NCI-H2081 (cell line): ENCODE measurements at places on chromosomes 1 and 21.

GRCh38 chr1:65503427-65503826, 83.0 kb downstream of the LEPR start:
- no peak for DNase-seq

- no peak for DNase-seq
Measured at GRCh38 chr21:37908691-37909090, 7.6 kb downstream of the KCNJ6 start.

DNA sequence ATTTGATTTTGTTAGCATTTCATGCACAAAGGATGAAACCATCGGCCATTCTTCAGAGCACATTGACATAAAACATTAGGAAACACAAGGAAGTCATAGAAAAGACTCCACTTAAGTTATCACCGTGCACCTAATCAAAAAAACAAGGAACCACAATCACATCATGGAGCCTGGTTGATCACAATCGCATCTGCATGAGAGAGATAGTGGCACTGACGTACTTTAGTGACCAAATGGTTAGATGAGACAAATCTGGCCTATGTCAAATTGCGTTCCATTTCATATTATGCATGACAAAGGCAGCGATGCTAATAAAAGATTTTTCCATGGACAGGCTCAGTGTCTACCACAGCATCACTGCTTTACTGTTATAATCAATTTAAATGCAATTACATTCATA, 571.8 kb upstream of the ADGRL2 start:
- DNase-seq: no peak

DNA sequence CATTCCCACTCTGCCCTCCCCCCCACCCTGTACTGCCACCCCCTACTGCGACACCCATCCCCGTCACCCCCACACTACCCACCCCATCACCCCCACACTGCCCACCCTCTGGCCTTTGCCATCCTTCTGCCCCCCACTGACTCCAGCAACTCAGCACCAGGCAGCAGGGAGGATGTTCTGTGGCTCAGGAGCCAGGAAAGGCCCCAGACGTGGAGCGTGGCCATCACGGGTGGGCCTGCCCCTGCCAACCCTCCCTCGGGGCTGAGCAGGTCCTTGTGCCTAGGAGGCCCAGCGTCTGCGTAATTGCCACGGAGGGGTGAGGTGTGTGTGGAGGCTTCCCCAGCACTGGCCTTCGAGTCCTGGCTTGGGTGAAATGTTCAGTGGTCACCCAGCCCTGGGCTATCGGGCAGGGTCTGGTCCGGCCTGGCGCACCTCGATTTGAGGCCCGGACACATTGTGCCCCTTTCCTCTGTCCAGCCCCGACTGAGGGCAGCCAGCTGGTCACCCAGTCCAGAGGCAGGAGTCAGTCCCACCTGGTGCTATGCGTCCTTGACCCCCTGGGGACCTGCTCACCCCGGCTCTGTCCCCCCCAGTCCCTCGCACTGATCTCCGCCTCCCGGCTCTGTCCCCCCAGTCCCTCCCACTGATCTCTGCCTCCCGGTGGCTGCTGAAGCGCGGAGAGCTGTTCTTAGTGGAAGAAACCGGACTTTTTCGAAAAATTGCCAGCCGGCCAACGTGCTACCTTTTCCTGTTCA, 23.0 kb downstream of the ARHGEF16 start:
- DNase-seq: no peak

GRCh38 chr1:78690516-78690915, 40.9 kb downstream of the IFI44 start:
- DNase-seq: no peak

GRCh38 chr1:190464690-190465089, 13.0 kb downstream of the BRINP3 start:
- no peak for DNase-seq

DNA sequence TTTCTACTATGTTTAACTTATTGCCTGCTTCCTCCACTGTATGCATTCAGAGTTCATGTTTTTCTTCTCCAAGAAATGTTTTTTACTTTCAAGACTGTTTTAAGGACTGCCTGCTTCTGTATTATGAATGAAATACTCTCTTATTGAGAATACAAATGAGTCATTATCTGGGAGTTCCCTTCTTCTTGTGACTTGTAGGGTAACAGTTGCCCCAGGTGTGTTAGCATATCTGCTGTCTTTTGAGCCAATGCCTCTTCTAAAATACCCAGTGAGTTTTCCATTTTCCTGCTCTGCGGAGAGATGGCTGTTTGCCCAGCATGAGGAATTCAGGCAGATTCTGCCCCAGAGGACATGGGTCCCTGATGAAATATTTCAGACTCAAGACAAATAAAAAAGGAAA, 34.1 kb upstream of the ST6GALNAC5 start:
- no peak for DNase-seq

GRCh38 chr1:107529511-107530149, 388.8 kb downstream of the NTNG1 start:
- DNase-seq: peak; percentile 27

GRCh38 chr1:41429641-41430035, 54.8 kb downstream of the EDN2 start:
- no peak for DNase-seq

- no peak for DNase-seq
Measured at GRCh38 chr1:238606896-238607295, 716.2 kb upstream of the ZP4 start.

- no peak for DNase-seq
Measured at GRCh38 chr1:213723187-213723586, 264.6 kb upstream of the PROX1 start.

GRCh38 chr1:1259119-1259488, 12.6 kb upstream of the C1QTNF12 start:
- DNase-seq: no peak

- DNase-seq: no peak
Measured at GRCh38 chr1:181784039-181784683, 277.4 kb downstream of the ZNF648 start.

- DNase-seq: no peak
Measured at GRCh38 chr1:37040261-37040660, 5.9 kb upstream of the GRIK3 start.

DNA sequence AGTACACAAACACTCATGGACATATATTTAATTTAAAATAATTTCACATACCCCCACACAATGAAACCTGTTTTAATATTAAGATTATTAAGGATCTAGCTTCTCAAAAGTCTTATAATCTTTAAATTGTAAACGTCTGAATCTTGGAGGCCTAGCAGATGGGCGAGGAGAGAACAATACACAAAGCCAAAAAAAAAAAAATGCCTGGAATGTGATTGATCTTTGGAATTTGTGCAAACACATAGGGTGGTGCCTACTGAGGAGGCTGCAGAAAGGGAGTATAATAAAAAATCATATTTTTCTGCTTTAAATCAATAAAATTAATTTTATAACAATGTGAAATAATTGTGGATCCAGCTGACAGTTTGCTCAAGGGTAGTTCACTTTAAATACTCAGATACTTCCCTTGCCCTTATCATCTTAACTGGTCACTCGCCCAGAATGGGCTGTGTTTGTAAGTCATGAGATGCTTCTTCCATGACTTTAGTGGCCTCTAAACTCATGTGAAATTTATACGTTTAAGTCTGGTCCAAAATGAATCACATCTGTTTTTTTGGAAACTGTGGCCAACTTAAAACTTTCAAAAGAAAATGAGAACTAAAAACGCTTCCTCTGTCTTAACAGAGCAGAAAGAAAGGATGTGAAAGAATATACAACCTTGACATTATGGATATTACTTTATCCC, 802.8 kb upstream of the CXADR start:
- no peak for DNase-seq

- no peak for DNase-seq
Measured at GRCh38 chr1:219302697-219303096, 129.0 kb downstream of the LYPLAL1 start.

DNA sequence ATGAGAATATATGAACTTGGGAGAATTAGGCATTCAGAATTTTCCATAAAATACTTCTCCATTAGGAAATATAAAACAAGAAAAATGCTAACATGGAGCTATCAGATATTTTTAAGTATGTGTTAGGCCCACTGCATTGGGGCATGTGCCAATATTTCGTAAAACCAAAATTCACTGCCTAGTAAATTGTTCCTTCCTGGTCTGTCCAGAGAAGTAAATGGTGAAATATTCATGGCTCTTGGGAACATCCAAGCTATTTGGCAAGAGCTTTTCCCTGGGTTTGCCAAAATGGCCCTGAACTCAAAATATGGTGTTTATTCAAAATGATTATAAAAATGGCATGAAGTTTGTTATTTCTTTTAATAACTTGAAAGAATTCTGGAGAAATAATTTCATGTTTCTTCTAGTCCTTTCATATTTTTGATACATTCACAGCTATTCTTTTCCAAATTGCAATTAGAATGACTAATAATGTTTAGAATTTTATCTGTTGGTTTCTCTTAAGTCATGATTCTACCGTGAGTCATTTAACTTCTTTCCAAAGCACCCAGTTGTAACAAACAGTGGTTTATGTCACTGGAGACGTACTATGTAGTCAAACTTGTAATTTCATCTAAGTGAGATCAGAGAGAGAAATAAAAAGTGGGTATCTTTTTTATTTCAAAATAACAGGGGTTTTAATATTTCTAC, 25.7 kb upstream of the SLC19A2 start:
- no peak for DNase-seq

DNA sequence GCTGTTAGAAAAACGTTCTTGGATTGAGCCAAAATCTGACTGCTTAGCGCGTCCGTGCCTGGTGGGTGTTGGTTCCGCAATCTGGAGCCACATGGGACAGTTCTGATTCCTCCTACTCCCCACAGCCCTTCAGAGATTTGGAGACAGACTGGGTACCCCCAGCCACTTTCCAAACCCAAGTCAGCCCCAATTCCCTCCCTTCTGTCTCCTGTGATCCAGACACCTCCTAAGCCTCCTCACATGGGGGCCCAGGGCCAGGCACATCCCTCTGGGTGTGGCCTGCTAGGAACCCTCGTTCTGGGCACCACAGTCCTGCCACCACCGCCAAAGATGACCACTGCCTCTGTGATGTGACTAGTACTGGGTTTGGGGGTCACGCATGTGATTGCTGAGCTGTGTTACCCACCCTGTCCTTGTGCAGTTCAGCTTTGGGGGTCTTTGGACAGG, 4.8 kb downstream of the PLA2G5 start:
- DNase-seq: no peak

GRCh38 chr1:209208648-209209047, 374.9 kb upstream of the CAMK1G start:
- DNase-seq: no peak

DNA sequence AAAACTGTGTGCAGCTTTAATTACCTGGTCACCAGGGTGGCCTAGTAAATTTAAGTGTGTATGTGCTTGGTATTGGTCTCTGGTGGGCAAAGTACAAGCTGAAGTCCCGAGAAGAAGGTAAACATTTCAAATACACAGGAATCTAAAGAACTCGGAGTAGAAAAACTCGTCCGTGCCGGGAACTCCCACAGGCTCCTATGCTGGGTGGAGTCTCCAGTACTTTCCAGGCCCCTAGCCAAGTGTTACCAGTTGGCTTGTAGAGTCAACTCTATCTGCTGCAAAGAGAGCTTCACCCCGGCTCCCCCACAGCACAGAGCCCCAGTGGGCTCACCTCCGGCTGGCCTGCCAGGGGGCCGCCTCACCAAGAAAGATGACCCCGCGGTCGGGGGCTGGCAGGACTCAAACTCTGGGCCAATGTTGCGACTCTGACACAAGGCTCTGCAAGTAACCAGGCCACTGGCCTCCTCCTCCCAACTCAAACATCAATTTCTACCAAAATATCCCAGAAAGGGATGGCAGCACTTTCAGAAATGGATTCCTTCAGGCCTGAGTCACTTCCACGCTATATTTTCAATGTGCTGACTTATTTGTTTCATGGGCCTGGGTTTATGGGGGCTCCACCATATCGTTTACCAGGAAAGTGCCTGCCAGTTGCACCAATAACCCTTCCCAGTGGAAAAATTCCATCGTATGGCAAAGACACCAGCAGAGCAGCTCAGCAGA, 73.9 kb downstream of the SLC66A1 start:
- DNase-seq: no peak

DNA sequence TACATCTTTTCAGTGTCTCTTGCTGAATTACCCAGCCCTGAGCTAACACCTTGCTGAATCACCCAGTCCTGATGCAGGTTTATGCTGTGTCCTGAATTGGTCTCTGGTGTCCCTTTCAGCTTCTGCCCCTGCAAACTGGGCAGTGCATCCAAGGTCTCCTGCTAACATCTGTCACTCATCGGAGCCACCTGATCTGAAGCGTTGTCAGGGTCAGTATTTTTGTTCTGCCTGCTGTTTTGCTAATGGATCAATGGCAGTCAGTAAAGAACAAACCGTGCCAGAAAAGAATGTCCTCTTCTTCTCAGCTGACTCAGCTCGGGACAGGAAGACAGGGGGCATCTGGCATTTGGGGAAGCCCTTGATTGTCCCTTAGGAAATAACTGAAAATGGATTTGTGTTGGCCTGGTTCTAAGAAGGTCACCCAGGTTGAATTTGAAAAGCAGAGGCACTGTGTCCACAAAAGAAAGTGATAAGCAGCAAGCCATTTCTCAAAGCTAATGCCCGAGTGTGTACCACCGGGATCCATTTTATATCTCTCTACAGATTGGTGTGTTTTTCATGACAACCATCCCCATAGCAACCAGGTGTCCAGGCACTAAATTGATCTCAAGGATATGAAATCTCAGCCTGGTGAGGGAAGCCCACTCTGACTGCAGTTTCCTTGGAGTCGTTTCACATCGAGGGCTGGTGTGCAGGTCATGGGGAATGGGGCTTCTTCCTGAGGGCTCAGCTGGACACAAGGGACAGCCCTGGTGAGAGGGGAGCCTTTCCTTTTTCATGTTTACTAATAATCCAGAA, 109.7 kb upstream of the IRF2BP2 start:
- no peak for DNase-seq

DNA sequence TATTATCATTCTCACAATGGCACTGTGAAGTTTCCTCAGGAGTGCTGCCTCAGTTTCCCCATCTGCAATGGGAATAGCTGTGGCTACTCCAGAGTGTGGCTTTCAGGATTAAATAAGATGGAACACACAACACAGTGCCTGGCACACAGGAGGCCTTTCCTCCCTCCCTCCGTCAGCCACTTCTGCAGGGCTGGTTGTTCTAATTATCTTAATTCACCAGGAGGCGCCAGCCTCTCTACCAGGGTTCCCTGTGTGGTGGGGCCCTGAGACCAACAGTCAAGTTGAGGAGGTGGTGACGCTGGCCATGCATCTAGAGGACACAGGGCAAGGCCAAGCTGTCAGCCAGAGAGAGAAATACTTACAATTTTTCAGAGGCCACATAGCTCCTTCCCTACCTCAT, 6.3 kb upstream of the FOXO6 start:
- DNase-seq: no peak

DNA sequence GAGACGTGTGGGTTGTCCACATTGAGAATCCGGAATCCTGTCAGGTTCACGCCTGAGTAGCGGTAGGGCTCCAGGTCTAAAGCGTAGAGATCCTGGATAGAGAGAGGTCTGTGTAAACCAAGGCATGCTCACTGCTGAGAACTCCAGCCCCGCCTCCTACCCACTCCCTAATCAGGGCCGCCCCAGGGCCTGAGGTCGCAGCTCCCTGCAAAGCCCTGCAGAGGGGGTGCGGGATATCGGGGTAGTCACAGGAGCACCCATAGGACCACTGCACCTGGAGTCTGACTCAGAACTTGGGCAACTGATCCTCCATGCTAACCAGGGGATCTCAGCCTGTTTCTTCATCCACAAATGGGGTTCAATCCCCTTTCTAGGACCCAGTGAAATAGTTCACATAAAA, 174.4 kb downstream of the GRIK3 start:
- DNase-seq: no peak
